ENCODE measurements at places on chromosomes 4 and X. TPM values are rescaled to one million over a fixed set of nuclear protein-coding genes. Genes with fewer than 3 reads are reported as not detected.

DCUN1D4 gene
- total RNA-seq: 58.6 TPM

SPATA4 gene
- 0.72 TPM for total RNA-seq

ZC4H2 gene
- total RNA-seq: 11.6 TPM

DNA sequence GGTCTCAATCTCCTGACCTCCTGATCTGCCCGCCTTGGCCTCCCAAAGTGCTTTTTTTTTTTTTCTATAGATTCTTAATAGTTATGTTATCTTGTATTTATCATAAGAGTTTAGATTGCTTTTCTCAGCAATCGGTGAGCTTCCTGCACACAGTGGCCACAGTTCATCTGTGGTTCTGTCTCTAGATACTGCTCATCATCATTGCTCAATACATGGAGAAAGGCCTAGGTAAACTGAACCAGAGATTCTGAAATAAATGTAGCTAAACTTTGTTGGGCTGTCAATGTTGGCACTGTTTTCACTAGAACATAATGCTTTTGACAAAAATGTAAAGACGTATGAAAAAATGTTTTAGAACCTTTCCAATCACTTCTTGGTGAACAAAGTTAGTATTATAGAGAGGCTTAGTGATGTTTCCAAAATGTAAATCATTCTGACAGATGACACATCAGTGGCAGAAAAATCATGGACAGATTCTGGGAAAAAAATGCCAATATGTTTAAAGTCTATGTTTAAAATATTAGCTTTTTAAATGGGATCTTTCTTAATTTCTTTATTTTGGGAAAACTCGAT is 50.0 kb upstream of the LIMCH1 start:
- no peak overlapping the region for H3K4me3 ChIP-seq
- H3K36me3 ChIP-seq: no peaks in the 10 kb centered on the region
- no peaks in the 10 kb centered on the region for H3K4me1 ChIP-seq
- no peak overlapping the region for H3K27ac ChIP-seq

DNA sequence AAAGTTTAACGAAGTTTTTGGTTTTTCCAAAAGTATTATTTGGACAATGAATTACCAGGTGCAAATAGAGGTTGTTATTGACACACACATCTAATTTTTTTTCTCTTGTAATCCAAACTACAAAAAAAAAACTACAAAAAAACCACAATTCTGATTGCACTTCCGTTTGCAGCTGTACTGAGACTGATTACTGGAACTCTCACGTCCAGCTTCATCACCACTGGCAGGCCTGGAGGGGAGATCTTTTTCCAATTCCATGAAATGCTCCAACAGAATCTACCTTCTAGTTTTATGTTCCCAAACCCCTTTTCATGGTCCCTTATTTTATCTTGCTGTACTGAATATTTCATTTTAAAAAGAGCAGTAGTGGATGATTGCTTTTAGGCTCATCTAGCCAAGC is 1118.3 kb downstream of the C4orf33 start:
- no peaks in the 10 kb centered on the region for H3K4me1 ChIP-seq
- H3K36me3 ChIP-seq: no peaks in the 10 kb centered on the region
- no peak for DNase-seq
- H3K27me3 ChIP-seq: no peaks in the 10 kb centered on the region

GRCh38 chr4:25525896-25526295 is 129.8 kb upstream of the SLC34A2 start:
- no peak overlapping the region for H3K4me3 ChIP-seq
- H3K27ac ChIP-seq: no peak overlapping the region
- peaks cover 10% of the 10 kb centered on the region for H3K27me3 ChIP-seq

GRCh38 chr4:8325291-8325973 is 55.9 kb downstream of the HTRA3 start:
- DNase-seq: peak; percentile 71
- no peak overlapping the region for H3K4me3 ChIP-seq
- no peaks in the 10 kb centered on the region for H3K27me3 ChIP-seq
- no peaks in the 10 kb centered on the region for H3K36me3 ChIP-seq
- H3K27ac ChIP-seq: no peak overlapping the region
- peaks cover 13% of the 10 kb centered on the region for H3K4me1 ChIP-seq

DNA sequence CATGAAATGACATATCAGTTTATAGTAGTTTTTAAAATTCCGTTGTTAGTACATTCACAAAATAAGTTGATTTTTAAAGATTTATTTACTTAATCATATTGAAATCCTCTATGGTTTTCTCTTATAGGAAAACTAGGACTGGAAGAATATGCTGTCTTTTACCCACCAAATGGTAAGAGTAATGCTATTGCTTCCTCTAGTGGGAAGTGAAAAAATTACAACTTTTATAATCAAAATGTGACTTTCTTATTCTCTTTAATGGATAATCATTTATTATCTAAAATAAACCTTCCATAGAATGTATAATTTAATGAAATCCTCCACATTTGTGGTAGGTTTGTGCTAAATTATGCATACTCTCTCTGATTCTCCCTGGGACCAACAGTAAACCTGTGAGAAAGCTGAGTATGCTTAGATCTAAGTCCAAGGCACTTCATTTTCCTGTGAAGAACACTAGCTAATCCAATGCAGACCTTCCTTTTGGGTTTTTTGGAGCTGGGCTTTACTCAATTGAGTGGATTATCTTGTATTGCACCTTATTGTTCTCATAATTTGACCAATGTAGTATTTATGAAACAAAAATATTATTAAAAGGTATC is 136.2 kb downstream of the TBC1D19 start:
- DNase-seq: no peak
- H3K36me3 ChIP-seq: peaks cover 7% of the 10 kb centered on the region
- peaks cover 7% of the 10 kb centered on the region for H3K4me1 ChIP-seq
- no peak overlapping the region for H3K4me3 ChIP-seq
- H3K27me3 ChIP-seq: no peaks in the 10 kb centered on the region
- H3K27ac ChIP-seq: no peak overlapping the region

DNA sequence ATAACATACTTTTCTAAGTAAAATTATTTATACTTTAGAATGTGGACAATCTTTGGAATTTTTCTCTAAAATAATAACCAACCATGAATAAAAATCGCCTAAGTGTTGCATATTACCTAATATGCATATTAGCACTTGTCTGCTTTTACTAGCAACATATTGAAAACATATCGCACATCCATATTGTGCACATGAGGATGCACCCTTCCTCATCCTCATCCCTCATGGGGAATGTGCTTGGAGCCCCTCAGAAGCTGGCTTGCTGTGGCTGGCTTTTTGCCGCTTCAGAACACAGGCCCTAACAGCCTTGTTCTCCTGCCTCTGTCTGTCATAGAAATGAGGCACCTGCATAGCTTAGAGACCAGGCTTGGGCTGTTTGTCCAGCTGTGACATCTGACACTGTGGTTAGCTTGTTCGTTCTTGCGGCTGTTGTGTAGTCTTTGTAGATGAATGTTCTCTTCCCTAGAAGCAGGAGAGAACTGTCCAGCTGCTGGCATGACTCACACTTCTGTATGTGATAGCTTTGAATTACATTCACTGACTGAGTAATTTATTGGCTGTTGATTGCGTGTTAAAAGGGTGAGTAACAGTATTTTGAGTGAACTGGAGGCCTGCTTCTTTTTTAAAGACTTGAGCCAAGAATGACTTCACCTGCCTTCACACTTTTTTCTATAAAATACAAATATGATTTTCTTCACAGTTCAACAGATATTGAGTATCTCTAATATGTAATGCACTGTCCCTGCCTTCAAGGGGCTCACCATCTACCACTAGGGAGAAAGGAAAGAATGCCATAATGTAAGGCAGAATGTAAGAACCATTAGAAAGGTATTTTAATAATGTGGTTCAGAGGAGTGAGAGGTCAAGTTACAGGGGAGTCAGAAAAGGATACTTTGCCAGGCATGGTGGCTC is 81.9 kb downstream of the HMGB2 start:
- DNase-seq: peak; percentile 73
- H3K36me3 ChIP-seq: no peaks in the 10 kb centered on the region
- H3K27ac ChIP-seq: no peak overlapping the region
